ENCODE measurements at places on chromosomes 16 and 17.

- no peak for DNase-seq
Measured at GRCh38 chr17:68288375-68288774, 2.6 kb downstream of the SLC16A6 start.

DNA sequence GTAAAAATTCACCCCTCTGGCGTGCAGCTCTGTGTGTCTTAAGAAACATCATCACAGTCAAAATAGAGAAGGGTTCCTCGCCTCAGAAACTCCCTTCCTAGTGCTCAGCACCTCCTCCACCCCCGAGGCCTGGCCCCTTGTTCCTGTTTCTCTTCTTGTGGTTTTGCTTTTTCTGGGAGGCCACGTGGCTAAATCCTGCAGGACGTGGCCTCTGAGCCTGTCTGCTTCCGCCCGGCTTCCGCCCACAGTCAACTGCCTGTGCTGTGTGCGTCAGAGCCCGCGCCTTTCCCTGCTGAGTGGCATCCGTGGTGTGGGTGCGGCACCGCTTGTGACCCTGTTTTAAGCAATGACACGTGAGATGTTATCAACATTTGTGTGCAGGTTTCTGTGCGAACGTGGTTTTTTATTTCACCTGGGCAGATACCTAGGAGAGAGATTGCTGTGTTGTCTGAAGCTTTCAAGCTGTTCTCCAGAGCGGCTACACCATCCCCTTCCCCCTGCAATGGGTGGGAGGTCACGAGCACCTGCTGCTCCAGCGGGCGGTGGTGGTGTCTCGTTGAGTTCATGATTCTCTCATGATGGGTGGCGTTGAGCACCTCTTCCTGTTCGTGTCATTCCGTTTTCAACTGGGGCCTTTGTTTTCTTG is 21.7 kb downstream of the ACSF3 start:
- DNase-seq, result no peak

DNA sequence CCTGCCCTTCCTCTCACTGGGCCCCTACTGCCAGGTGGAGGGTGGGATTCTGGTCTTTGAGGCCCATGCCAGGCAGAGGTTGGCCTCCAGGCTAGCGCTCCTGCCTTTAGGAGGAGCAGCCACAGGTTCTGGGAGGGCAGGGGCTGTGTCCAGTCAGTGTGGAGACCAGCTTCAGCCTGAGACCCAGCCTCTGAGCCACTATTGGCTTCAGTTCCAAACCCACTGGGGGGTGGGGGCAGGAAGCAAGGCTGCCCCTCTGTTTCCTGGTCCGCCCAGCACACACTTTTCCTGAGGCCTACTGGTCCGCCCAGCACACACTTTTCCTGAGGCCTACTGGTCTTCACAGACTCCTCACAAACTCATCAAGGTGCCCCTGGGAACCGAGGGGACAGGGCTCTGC is 16.4 kb downstream of the SLC5A10 start:
- no peak for DNase-seq

- no peak for DNase-seq
Measured at GRCh38 chr16:19289811-19290485, 4.4 kb downstream of the CLEC19A start.

DNA sequence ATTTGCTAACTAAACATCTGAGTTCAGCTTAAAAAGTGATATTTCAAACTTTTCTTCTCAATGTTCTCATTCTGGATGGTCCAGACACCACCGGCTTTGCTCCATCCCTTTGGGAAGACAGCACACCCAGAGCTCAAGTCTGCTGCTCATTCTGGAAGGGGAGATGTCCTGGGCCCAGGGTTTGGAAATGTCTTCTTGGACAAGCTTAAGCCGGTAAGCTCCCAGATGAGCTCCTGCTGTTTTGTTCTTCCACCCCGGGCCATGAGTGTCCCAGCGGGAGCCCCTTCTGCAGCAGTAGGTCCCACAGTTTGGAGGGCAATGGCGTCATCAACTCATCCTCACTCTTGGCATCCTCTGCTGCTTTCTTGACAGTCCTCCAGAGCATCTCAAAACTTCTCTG is 105.2 kb downstream of the TMEM100 start:
- DNase-seq, result no peak

DNA sequence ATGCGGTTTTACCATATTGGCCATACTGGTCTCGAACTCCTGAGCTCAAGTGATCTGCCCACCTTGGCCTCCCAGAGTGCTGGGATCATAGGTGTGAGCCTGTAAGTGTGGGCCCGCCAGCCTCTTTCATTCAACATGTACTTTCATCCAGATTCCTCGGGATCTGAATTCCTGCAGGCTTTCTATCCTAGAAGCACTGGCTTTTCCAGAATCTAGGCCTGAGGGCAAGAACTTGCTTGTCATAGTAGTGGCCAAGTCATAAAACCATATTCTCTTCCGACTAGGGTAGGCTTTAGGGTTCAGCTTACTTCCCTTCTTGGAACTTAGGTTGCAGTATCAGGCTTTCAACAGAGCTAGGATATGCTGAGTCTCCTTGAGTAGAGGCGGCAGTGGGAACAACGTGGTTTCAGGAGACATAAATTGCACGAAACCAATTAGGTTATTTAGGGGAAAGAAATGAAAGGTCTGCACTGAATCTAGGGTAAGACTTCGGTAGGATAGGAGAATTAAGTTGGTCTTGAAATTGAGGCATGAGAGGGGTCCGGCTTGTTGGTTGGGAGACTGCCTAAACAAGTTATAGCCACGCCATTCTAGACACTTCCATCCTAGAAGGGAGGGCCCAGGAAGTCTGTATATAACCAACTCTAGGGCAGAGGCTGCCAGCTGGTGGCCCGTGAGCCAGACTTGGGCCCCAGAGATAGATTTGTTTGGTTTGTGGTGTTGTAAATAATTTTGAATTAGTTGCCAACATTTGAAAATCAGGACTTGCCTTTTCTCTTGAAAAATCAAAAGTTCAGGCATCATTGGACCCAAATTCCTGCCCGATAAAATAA is 15.6 kb downstream of the SLC7A6 start:
- no peak for DNase-seq

GRCh38 chr17:60073621-60074020 is 5.1 kb downstream of the HEATR6 start:
- no peak for DNase-seq

GRCh38 chr16:78057803-78058564 is 35.6 kb downstream of the CLEC3A start:
- DNase-seq, result no peak

DNA sequence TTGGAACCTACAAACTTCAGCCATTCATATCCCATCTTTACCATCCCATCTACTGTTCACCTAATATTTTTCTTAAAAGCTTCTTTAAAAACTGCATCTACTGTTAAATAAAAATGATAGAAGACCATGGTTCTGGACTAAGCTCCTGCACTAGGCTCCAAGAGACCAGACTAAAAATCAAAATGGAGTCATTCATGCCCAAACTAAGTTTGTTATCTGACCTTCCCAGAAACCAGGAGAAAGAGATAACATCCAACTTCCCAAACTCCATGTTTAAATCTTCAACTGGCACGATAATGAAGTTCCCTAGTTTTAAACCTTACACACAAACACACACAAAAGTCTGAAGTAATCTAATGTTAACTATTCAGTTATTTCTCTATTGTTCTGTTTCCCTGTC is 13.8 kb downstream of the DCUN1D3 start:
- no peak for DNase-seq

DNA sequence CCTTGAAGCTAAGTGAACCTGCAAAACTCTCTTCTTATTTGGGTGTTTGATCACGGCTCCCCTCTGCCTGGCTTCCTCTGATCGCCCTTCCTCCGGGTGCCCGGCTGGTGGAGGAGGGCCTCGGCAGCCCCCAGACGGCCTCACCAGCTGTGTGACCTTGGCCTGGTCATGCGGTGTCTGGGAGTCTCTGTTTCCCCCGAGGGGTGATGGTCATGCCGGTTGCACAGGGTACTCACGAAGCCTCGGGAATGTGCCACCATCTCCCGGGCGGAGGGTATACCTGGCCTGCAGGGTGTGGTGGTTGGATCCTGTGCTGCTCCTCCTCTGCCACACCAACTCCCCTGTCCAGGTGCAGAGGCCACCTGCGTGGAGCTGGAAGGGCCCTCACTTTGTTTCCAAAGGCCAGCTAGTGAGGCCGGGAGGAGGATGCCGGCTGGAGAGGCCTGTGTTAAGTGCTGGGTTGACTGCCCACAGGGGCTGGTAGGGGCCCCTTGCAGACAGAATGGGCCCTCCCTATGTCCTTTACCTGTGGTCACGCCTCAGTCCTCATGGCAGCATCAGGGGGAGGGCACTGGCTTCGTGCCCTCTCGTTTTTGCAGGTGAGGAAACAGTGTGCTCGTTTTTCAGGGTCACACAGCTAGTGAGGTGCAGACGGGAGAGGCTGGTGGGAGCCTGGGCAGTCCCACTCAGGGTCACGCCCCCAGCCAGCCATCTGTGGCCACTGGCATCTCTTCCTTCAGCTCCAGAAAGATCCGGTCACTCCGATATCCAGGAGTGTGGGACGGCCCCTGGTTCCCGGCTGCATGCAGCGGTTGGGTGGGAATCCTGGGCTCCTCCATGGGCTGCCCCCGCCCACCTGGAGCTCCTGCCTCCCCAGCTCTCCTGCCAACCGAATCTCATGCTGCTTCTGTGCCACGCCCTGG is 148.5 kb upstream of the GSE1 start:
- DNase-seq, result no peak

DNA sequence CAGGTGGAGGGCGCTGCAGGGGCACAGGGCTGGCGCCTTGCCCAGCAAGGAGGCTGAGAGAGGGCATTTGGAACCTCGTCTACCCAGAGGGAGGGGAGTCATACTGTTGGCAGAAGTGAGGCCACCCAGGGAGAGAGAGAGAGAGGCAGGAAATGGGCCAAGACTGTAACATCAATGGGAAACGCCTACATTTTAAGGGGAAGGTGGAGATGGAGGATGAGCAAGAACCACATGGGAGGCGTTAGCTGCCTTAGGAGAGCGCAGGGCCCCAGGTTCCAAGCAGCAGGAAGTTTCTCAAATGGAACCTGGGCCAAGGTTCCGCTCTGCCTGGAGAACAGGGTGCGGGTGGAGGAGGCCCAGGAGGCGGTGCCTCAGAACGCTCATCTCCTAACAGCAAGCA is 2.7 kb upstream of the WFDC1 start:
- DNase-seq, result peak; percentile 34

GRCh38 chr17:73706858-73707257 is 62.6 kb upstream of the SDK2 start:
- no peak for DNase-seq

DNA sequence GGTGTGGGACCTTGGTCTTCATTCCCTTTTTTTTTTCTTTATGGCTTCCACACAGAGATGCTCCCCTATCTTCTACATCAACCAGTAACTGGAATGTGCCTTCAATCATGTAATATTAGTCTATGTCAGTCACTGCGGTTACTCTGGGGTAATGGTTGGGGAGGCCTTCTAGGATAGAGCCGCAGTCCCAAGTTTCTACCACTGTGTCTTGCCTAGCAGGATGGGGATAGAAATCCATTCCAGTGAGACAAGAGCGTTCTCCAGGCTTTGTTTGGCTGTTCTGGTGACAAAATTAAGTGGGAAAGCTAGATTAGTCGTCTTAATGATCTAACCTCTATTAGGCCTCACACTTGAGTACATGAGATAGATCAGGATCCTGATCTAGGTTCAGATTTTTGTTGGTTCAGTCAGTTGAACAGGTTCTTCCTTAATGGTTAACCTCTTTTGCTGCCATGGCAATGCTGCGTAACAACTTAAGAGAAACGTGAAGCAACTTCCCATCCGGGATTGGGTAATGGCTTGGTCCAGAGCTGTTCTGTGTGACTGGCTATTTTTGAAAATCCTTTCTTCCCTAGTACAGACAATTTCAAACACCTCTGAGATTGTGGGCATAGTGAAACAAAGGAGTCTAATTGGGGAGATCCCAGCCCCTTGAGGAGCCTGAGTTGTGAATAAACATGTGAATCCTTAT is 8.7 kb downstream of the MSL1 start:
- no peak for DNase-seq

DNA sequence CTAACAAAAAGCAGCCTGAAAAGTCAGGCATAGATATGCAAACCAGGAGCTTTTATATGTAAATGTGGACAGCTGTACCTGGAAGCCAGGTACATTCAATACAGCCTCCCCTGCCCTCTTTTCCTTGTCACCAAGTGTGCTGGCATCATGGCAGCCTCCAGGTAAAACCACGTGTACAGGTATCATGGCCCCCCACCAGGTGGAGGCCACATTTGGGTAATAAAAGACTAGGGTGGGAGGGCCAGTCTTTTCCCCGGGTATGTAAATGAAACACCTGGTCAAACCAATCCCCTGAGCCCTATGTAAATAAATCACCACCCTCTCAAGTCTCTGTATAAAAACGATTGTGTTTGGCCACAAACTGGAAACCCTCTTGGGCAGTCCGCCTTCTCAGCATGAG is 226.4 kb upstream of the GOT2 start:
- DNase-seq, result no peak

GRCh38 chr17:81096741-81097133 is 61.8 kb downstream of the BAIAP2 start:
- no peak for DNase-seq

- DNase-seq, result no peak
Measured at GRCh38 chr16:46746821-46747776, 1.0 kb downstream of the MYLK3 start.

- DNase-seq, result peak; percentile 53
Measured at GRCh38 chr17:57892820-57893595, 43.2 kb upstream of the MRPS23 start.

GRCh38 chr16:53816211-53816836 is 112.4 kb downstream of the FTO start:
- DNase-seq, result no peak

GRCh38 chr17:39979893-39980350 is 685 bp upstream of the PSMD3 start:
- no peak for DNase-seq

GRCh38 chr16:66475232-66475631 is 48.1 kb downstream of the BEAN1 start:
- no peak for DNase-seq

DNA sequence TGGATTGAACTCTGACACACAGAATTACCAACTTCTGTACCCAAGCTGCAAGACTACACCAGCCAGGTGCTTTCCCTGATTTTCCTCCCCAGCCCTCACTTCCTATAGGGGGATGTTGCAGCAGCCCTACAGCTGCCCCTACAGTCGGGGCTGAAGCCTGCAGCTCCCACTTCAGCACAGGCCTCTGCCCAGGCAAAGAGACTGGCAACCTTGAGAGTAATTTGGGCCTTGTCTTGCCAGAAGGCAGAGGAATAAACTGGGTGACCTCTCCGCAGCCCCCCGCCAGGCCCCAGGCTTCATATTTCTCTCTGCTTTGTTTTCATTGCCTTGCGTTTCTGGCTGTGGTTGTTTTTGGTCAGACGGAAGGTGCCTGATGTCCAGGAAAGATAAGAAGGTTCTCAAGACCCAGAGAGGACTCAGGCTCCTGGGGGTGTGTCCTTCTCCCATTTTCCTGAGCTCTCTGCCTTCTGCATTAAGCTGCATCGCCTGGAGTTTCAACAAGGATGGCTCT is 32.0 kb downstream of the SLC6A4 start:
- no peak for DNase-seq

- no peak for DNase-seq
Measured at GRCh38 chr17:39599665-39600231, 8.0 kb downstream of the NEUROD2 start.
